ENCODE measurements at places on chromosomes 1 and 21.

GRCh38 chr1:211531194-211532087, 39.5 kb upstream of the RD3 start:
- DNase-seq = no peak

- no peak for DNase-seq
Measured at GRCh38 chr1:232899839-232900238, 50.6 kb upstream of the NTPCR start.

DNA sequence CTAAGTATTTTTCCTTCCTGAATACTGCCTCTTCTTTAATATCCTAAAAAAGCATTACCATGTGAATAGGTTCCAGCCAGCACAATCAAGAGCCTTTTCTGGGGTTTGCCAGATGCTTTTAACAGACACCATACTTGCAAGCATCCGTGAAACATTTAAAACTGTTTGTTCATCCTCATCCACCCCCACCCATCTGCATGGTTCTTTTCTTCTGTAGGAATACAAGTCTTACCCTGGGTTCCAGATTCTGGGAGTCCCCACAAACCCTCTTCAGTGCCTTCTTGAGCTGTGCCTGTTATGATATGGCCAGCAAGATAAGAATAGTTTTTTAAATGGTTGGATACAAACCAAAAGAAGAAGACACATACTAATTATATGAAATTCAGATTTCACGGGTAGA, 354.9 kb upstream of the PLXNA2 start:
- no peak for DNase-seq

GRCh38 chr1:85884372-85885035, 176.3 kb upstream of the ZNHIT6 start:
- DNase-seq = no peak

GRCh38 chr1:16226490-16227179, 10.3 kb downstream of the CPLANE2 start:
- no peak for DNase-seq

DNA sequence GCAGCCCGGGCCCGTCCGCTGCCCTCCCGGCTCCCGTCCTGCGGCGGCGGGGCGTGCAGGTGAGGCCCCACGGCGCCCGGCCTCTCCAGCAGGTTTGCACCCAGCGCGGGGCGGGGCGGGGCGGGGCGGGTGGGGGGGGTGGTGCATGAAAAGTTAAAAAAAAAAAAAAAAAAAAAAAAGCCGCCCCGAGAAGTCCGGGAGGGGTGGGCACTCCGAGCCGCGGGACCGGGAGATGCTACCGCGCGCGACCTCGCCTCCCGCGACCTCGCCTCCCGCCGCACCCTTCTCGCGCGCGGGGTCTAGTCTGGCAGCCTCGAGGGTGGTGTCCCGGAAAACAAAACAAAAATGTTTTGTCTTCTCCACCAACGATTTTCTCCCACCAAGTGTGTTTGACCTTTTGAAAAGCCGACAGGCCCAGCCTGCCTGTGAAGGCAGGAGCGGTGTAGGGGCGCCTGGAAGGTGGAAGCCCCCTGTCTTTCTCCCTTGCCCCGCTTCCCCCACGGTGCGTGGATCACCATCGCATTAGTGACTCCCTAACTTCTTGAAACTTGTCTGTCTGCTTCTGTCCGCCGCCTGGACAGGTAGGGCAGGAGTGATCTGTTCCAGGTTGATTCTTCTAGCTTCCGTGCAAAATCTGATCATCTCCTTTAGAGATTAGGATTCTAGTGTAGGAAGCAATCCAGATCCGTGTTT, 569 bp downstream of the RCAN3 start:
- no peak for DNase-seq

- no peak for DNase-seq
Measured at GRCh38 chr1:67085326-67085725, 31.4 kb upstream of the SLC35D1 start.

DNA sequence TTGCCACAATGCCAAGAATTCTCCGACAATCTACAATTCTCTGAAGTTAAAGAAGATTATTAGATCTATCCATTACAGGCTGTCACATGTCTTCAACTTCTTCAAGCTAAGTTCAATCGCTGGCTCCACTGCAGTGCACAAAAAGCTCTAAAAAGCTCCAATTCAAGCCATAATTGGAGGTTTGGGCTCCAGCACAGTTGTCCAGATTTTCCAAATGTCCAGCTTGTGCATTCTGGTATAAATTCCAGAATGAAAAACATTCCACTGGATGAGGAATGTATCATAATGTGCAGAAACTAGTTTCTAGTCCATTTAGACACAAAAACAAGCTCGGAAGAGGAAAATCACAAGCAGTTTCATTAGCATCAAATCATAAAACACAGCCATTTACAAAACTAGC, 138.6 kb downstream of the NRIP1 start:
- no peak for DNase-seq

- no peak for DNase-seq
Measured at GRCh38 chr21:38825921-38826320, 20.2 kb downstream of the ETS2 start.

- DNase-seq = no peak
Measured at GRCh38 chr1:153513023-153513422, 22.8 kb downstream of the S100A6 start.

GRCh38 chr1:22739648-22740385, 29.2 kb downstream of the EPHB2 start:
- no peak for DNase-seq

DNA sequence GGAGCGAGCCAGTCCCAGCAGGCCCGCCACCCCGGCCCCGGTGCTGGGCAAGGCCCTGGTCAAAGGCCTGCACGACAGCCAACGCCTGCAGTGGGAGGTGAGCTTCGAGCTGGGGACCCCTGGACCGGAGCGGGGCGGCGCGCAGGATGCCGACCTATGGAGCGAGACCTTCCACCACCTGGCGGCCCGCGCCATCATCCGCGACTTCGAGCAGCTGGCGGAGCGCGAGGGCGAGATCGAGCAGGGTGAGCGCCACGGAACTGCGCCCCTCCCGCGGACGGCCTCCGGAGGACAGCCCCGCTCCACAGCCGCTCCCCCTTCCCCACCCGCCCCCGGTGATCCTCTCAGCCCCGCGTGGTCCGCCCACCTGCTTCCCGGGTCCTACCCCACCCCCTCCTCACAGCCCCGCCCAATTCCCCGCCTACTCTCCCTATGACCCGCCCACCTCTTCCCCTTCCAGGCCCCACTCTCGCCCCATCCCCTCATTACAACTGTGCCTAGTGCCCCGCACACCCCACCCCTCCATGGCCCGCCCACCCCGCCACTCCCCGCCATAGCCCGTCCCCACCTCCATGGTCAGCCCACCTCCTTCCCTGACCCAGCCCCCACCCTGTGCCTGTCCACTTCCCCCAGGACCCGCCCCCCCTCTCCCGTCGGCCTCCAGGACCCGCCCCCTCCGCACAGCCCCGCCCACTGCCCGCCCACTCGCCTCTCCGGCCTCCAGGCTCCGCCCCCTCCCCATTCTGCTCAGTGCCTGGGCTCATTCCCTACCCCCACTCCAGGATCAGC, 52.7 kb downstream of the VWA5B1 start:
- peak; percentile 31 for DNase-seq

- no peak for DNase-seq
Measured at GRCh38 chr21:42187976-42188653, 30.8 kb upstream of the ABCG1 start.

DNA sequence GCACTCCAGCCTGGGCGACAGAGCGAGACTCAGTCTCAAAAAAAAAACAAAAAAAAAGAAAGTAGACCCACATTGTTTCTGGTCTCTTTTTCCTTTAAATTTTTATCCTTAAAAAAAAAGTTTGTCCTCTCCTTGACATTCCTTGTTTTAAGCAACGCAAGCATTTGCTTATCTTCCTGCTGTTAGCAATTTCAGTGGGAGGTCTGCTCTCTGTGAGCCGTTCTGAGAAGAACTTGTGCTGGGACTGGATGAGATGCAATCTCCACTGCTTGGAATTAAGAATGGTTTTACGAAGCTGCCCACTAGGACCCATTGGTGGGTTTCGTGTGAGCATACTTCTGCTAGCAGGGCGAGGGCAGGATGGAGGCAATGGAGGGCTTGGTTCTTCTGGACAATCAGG, 225.1 kb upstream of the TMEM51 start:
- DNase-seq = no peak

DNA sequence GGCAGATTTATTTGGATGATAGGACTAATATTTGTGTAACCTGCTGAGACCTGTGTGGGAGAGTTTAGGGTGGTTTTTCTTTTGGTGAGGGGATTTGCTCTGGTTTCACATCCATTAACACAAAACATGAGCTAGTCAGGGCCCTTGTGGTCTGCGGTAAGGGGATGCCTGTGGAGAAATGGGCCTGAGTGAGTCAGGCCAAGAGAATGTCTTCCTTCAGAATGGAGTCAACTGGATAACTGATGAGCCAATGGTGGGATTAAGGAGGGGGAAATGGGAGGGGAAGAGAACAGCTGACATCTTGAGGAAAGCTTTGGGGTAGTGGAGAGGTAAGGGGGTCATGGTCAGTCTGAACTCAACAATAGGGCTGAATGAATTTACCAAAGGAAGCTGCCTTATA, 13.9 kb downstream of the WNT2B start:
- DNase-seq = no peak

GRCh38 chr1:175669569-175669968, 73.8 kb downstream of the TNR start:
- no peak for DNase-seq

DNA sequence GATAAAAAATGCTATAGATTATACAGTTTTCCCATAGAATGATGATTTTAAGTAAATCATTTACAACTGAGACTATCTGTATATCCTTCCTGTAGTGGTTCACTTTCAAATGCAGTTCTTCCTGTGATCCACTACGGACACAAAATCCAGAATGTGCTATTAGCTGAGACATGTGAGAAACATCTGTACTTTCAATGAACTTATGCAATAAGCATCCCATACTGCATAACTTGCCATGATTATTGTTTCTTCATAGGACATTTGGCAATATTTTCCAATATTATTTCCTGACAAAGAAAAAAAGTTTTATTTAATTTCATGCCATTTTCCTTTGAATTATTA, 83.5 kb upstream of the PRDX6 start:
- no peak for DNase-seq

GRCh38 chr1:219990782-219991510, 55.4 kb downstream of the EPRS1 start:
- DNase-seq = no peak

GRCh38 chr1:89516055-89516454, 8.6 kb upstream of the LRRC8B start:
- no peak for DNase-seq

Measured in anterior cingulate cortex (tissue), 58 donors.